Ecto neural progenitor cell (in vitro differentiated cells): ENCODE measurements at places on chromosomes 5 and 9.

DNA sequence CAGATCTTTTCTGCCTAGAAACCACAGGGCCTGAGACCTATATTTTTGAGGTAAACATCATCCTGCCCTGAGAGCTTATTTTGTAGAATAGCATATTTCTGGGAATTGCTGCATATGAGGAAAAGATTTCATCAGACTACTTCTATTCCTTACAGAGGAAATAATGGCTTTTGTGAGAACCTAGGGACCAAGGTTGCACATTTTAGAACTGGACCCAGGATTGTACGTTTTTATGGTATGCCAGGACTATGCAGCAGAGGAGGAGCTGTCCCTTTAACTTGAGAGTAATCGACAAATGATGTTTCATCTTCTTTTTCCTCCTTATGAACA, 2.2 kb upstream of the ALDH1A1 start:
- DNase-seq: no peak

GRCh38 chr9:87093777-87094176, 146.5 kb upstream of the GAS1 start:
- no peak for DNase-seq

GRCh38 chr5:87278590-87279100, 11.0 kb downstream of the RASA1 start:
- no peak for DNase-seq

DNA sequence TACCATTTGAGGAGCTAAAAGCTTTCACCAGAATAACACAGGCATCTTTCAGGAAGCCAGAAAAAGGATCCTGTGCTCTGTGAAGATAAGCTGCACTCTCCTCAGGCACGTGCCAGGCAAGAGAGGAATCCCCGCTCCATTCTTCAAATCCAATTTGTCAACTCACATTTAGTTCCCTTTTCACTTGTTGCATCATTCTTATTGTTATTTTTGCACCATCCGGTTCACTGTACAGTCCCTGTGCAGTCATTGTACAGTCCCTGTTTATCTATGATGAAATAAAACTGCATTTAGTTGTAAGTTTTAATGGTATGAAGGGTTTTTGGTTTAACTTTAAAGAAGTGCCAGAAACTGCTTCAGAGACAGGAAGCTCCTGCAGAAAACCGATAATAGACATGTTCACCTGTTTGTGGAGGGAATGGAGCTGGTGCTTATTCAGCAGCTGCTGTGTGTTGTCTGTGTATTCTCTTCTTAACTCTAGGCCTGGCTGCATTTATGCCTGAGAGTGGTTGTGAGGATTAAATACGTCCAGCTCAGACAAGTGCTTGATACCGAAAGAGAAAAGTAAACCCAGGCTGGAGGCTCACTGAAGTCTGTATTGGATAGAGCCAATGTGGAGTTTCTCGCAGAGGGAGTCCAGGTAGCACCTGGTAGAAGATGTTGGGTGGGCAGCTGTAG, 22.4 kb downstream of the IFNW1 start:
- no peak for DNase-seq

DNA sequence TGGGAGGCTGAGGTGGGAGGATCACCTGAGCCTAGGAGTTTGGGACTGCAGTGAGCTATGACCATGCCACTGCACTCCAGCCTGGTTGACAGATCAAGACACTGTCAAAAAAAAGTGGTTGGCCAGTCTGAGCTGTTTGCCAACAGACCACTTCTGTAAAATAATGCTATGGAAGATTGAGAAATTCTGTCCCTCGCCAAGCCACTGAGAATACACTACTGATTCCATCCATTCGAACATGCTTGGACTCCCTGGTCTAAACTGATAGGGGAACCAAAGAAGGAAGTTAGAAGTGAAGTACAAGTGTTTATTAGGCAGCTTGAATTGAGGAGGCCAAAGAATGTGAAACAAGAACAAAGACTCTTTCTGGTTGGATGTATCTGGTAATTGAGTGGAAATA, 27.2 kb downstream of the ENC1 start:
- no peak for DNase-seq

GRCh38 chr5:65394087-65394486, 87.6 kb downstream of the ADAMTS6 start:
- DNase-seq: no peak

GRCh38 chr5:94941122-94941755, 322.8 kb downstream of the SLF1 start:
- DNase-seq: no peak

- DNase-seq: peak; percentile 59
Observed at GRCh38 chr9:137077010-137077747, at the start of gene UAP1L1. Gene UAP1L1 (plus strand): TSS chr9:137077517. CDS start chr9:137077533, 16 bp downstream.

GRCh38 chr9:34387239-34387638, 10.5 kb upstream of the MYORG start:
- DNase-seq: peak; percentile 8

GRCh38 chr5:177378884-177379883, 5.0 kb upstream of the SLC34A1 start:
- DNase-seq: no peak

- DNase-seq: no peak
Observed at GRCh38 chr5:172678902-172679301, 37.8 kb downstream of the NEURL1B start.

GRCh38 chr5:3122216-3122615, 370.7 kb upstream of the IRX2 start:
- peak; percentile 43 for DNase-seq

DNA sequence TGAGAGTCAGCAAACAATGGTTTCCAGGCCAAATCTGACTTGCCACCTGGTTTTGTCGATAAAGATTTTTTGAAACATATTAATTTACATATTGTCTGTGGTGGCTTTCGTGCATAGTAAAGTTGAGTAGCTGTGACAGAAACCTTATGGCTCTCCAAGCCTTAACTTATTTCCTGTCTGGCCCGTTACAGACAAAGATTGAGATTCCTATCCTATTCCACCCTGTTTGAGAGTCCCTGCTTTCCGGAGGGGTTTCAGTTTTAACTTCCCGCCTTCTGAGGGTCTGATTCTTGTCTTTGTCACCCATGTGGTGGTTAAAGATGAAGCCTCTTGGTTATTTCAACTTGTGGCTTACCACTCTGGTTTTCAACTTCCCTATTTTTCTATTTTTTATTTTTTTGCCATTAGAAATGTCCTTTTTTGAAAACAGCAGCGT, 11.4 kb downstream of the OTULIN start:
- no peak for DNase-seq

DNA sequence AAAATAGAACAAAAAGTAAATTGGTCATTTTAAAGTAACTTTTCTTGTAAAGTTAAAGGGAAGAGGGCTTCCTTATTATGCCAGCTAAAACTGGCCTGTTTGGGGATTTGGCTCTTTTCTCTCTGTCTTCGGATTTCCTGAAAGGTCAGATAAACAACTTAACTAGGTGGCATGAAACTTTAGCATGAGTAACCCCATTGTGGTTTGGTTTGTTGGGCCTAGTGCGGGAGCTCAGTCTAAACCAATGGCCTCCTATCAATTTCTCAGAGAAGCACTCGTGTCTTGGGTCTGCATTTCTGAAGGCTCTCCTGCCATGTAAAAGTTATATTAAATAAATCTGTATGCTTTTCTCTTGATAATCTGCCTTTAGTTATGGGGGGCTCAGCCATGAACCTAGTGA, 48.5 kb upstream of the ANKH start:
- no peak for DNase-seq

DNA sequence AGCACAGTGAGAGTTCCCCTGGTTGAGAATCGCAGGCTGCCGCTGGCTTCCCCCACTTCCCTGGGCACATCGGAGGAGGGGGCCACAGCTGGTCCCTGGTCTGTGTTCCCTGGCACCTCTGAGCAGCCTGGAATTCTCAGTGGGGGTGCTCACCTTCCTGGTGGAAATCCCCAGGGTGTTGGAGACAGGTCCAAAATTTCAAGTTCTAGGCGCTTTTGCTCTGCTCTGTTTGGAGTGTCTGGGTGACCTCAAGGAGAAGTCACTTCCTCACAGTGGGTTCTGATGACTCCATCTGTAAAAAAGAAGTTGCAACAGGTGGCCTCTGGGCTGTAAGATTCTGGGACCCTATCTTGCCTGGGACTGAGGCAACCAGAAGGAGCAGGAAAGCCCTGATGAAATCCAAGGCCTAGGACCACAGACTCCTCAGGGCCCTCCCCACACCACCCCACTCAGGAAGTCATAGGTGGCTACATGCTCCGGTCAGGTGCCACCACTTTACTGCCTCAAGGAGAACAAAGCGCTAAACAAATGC, at the start of gene TRAF1:
Gene TRAF1 (minus strand): TSS at position 400 of the 532 bp plus-strand sequence. CDS start 721 bp downstream, outside the sequence.
- no peak for DNase-seq
